CD4-positive, alpha-beta T cell treated with Interleukin-17A for 1 hour (primary cell): ENCODE measurements at places on chromosomes 4 and X.

- DNase-seq = no peak
Observed at GRCh38 chr4:15749001-15749400, 29.1 kb upstream of the CD38 start.

- DNase-seq = no peak
Observed at GRCh38 chrX:43861750-43862149, 20.5 kb downstream of the MAOB start.

DNA sequence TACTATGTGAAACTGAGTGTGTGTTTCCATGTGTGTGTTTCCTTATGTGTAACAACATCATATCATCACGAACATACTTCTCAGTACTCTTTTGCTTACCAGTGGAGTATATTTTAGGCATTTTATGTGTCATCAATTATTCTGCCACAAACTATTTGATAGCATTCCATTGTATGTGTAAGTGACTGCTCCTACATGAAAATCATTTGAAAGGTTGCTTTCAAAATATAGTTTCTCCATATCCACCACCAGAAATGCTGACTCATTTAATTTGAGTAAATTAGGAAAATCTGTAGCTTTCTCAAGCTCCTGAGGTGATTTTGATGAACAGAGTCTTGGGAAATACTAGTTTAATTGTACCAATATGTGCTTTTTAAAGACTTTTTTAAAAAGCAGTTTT is 376.2 kb downstream of the PCDH18 start:
- no peak for DNase-seq

DNA sequence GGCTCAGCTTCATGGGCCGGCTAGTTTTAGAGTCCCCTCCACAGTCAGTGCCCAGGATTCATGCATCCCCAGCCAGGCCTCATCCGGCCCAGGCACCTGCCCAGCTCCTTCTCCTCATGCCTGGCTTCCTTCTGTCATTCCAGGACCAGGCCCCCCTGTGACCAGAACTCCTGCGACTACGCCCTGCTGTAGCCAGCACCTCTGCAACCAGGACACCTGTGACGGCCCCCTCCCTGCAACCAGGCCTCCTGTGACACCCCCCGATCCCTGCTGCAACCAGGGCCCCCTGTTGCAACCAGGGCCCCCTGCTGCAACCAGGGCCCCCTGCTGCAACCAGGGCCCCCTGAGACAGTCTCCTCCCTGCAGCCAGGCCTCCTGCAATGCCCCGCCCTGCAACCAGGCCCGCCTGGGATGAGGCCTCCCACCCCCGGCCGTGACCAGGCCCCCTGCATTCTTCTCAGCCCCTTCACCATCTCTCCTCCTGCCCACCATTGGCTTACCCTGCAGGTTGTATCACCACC is 46.8 kb downstream of the HTRA3 start:
- DNase-seq = no peak

DNA sequence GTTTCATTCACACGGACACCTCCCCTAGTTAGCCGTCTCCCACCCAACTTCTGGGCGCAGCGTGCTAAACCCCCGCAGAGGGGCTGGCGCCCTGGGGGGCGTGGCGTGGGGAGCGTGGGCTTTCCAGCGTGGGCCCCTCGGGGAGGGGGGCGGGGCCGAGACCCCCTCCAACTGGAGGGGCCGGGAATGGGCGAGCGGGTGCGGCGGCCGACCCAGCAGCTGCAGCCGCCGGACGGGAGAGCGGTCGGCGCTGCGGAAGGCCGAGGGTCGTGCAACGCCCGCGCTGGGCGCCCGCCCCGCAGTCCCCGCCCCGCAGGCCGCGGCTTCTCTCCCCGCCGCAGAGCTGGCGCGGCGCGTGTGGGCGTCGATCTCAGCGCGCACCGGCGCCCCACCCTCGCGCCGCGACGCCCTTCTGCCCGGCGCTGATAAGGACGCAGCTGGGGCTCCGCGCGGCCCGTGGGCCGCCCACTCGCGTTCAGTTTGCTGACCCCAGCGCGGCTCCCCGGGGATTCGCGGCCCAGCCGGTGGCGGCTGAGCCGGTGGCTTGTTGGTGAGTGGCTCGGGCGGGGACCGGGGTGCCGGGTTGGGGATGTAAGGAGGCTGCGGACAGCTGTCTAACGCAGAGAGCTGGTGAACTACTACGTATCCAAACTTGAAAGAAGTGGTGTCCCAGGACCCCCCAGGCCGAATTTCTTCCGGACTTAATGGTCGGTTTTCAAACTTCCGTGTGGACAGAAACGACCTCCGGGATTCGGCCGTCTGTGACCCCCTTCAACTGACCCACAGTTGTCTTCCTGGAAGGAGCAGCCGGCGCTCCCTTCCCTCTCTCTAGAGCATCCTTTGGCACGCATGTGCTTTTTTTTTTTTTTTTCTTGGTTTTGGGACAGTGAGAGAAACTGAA is 1.5 kb downstream of the FHDC1 start:
- no peak for DNase-seq

DNA sequence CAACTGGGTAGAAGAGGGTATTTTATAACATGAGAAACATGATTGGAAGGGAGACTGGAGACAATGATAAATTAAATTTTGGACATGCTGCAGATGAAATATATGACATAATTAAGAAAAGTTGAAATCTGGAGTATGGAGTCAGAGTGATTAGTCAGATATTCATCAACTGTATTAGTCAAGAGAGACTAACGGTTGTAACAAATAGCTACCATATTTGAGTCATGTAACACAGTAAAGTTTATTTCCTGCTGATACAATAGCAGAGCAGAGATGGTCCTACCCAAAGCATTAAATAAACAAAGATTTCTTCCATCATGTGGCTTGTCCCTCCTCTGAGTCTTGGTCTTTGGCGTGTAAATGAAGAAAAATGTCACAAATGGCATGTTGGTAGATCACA is 321.3 kb downstream of the GALNTL6 start:
- no peak for DNase-seq

- no peak for DNase-seq
Observed at GRCh38 chrX:134512566-134512965, 52.6 kb downstream of the HPRT1 start.

DNA sequence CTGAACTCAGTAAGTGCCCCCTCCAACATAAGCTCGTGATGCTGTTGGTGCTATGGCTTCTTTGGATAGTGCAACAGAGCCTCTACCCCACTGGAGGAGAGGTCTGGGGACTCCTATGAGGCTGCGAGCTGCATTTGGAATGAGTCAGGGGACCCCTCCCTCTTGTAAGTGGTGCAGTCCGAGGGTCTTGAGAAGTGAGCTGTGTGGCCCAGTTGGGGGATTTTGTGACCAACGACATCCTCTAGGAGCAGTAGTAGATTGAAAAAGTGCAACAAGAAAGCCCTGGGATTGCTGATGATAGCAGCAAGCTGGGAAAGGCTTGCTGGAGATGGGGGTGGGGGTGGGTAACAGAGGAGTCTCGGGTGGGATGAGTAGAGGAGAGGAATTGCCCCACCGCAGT is 3.1 kb downstream of the FRMPD3 start:
- DNase-seq = no peak

DNA sequence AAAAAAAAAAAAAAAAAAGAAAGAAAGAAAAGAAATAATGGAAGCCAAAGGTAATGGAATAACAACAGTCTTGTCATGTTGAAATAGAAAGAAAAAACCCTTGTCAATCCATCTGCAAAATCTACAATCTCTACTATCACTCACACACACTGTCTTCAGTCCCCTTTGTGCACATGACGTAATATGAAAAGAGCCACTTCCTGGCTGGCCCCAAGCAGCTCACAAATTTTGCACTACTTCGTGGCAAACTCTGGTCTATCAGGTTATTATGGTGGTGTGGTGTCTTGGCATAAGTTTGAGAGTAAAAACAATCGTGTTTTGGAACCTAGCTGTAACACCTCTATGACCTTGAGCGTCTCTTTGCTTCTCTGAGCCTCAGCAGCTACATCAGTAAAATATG is 8.3 kb upstream of the AFAP1 start:
- DNase-seq = peak; percentile 36

- DNase-seq = no peak
Observed at GRCh38 chr4:22363036-22363435, 152.8 kb downstream of the ADGRA3 start.

GRCh38 chrX:100720301-100720700 is 11.6 kb downstream of the SYTL4 start:
- DNase-seq = no peak

DNA sequence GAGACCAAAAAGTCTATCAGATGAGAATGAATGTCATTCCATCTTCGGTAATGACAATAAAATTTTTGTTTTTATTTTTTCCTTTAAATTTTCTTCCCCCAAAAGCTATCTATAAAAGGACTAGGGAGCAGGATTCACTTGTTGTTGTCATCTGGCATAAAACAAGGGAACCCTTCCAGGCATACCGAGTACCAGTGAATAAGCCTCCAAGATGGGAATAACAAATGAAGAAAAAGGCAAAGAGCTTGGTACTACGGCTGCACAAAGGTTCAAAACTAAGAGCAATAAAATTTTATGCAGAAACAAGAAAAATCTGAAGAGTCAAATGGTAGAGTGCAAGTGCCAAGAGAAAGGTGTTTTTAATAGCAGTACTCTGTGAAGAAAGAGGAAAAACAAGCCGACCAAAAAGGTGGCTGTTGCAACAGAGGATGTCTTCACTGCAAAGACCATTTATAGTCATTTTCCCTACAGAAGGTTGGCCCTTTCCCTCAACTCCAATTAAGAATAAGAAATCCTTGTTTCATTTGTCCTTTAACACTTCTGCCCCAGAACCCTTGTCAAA is 25.8 kb downstream of the PPP3CA start:
- no peak for DNase-seq

GRCh38 chrX:26889574-26889973 is 573.6 kb downstream of the PPP4R3C start:
- no peak for DNase-seq

DNA sequence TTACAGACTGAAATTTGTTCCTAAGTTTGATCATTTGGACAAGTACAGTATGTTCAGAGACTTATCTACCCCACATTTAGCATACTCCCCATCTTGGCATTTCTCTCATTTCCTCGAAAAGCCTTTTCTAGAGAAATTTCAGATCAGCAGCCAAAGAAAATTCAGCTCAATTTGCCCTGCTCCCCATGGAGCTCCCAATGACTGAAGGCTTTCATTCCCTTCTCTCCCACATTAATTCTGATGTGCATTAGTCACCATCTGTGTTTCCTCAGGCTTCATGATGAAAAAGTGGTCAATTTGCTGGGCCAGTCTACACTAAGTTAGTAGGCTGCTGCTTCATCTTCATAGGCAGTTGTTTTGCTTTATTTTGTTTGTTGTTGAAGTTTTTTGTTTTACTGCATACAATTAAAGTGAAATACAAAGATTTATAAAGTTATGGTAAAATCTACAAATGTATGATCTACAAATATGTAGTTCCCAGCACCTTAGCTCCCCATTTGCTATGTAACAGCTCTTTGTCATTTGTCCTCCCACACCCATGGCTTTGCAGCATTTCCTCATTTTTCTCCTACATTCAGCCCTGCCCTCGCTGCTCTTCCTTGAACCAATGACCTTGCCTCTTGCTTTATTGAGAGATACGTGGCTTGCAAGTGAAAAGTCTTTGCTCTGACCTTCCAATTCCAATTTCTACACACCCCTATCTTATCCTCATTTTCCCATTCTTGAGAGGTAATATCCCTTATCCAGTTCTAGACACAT is 193.9 kb downstream of the ANAPC10 start:
- DNase-seq = no peak

DNA sequence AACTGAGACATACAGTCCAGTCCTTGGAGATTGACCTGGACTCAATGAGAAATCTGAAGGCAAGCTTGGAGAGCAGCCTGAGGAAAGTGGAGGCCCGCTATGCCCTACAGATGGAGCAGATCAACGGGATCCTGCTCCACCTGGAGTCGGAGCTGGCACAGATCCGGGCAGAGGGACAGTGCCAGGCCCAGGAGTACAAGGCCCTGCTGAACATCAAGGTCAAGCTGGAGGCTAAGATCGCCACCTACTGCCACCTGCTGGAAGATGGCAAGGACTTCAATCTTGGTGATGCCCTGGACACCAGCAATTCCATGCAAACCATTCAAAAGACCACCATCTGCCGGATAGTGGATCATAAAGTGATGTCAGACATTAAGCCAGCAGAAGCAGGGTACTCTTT is 20.4 kb upstream of the FRMPD3 start:
- peak; percentile 35 for DNase-seq

GRCh38 chrX:52870046-52870445 is 2.2 kb upstream of the XAGE3 start:
- no peak for DNase-seq

- DNase-seq = no peak
Observed at GRCh38 chr4:25872851-25873631, 10.3 kb upstream of the SEL1L3 start.

GRCh38 chrX:118228041-118228440 is 111.4 kb upstream of the KLHL13 start:
- no peak for DNase-seq

GRCh38 chrX:38626296-38626695 is 65.0 kb downstream of the TSPAN7 start:
- no peak for DNase-seq

DNA sequence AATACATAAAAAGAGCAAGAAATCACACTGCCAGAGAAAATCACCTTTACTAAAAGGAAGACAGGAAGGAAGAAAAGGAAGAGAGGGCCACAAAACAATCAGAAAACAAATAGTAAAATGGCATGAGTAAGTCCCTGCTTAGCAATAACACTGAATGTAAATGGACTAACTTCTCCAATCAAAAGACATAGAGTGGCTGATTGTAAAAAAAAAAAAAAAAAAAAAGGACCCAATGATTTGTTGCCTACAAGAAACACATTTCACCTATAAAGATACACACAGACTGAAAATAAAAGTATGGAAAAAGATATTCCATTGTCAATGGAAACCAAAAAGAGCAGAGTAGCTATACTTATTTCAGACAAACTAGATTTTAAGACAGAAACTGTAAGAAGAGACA is 12.6 kb downstream of the CENPU start:
- DNase-seq = no peak

DNA sequence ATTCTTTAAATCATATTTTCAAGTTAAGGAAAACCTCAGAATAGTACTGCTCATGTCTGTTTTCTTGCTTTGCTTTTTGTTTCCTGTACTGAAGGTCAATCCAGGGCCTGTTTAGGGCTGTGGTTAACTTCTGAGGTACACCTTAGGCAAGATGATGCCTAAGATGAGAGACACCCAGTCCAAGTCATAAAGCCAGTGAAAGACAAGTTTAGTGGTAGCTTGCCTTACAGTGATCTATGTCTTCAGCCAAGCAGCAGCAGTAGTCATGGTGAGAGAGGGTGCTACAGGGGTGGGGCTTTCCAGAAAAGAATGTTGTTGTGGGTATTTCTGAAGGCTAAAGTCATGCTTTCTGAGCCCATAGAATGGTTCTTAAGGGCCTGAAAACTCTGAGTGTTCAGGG is 173.7 kb downstream of the VSIG4 start:
- peak; percentile 45 for DNase-seq

- no peak for DNase-seq
Observed at GRCh38 chr4:24774452-24774851, 20.9 kb upstream of the SOD3 start.

DNA sequence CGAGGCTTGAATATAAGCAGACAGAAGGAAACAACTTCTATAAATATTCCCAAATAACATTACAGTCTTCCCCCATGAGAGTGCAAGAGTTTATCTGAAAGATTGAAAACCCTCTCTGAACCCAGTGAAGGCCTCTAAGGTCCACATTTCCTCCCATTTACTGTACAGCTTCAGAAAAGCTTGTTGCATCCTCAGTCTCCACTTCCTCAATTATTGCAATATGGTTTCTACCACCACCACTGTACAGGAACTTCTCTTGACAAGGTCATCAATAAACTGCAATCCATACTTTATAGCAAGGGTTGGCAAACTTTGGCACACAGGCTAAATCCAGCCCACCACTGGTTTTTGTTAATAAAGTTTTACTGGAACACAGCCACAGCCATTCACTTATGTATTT is 239.0 kb downstream of the THOC2 start:
- DNase-seq = no peak
